Hematopoietic multipotent progenitor cell treated with erythropoietin and hydrocortisone succinate and interleukin-3 and kit ligand, for 15 days (in vitro differentiated cells): ENCODE measurements at places on chromosomes 6 and 20.

DNA sequence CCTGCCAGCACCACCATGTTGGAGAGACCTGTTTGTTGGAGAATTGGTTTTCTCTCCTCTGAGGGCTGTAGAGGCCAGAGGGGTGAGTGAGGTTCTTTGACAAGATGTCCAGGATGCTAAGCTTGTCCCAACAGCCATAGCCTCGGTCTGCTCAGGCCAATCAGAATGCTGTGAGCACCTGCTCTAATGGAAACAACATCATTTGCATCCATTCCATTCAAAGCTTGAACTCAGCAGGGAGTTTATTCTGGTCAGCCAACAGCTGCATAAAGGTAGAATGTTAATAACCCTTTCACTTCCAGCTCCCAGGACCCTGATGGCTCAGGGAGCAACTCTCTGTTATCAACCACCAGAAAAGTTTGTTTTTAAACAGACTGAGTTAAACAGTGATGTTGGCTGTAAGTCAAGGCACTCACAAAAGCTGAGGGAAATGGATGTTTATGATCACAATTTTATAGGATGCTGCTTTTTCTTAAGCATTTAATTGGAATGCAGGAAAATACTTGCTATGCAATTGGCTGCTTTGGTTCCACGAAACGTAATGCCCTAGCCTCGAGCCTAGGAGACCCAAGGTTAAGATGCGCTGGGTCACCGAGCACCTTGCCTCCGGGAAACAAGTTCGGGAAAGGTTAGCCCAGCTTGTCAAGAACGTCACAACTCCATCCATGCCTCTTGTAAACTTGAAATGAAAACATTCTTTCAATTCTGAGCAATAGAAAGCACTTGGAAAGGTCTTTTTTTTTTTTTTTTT is 155.2 kb downstream of the NFATC2 start:
- no peak for DNase-seq

GRCh38 chr20:37988306-37988954 is 44.8 kb downstream of the TTI1 start:
- DNase-seq, result no peak

DNA sequence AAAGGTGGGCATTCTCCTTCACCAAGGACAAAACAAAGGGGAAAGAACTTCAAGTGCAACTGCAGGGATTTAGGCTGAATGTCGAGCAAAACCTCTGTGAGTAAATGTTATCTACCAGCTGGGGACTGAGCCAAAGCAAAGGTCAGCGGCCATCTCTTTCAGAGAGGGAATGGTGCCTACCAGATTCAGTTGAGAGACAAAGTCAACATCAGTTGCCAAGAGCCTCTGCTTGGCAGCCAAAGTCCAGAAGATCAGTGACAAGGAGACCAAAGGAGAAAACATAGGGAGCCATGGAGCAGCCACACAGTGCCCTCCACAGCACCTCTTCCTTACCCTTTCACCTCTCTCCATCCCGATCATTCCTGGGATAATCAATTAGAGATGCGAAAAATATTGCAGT is 472.5 kb downstream of the KIF16B start:
- no peak for DNase-seq

GRCh38 chr6:141195251-141195832 is 937.4 kb upstream of the GJE1 start:
- DNase-seq, result no peak

GRCh38 chr20:40532103-40532502 is 156.9 kb downstream of the MAFB start:
- DNase-seq, result no peak

DNA sequence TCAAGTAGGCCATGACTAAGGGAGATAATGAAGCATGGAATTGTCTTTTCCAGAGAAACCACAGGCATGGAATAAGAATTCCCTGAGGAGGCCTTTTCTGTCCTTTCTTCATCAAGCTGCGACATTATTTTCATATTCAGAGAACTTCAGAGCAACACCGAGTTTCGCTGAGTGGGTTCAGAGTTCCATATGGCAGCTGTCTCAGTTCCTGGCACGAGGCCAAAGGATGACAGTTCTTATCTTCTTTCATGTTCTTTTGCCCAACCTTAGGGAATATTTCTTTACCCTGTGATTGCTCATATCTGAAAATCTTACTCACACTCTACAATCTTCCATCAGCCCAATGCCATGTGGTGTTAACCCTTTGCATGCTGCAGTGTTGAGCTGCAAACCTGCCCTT is 135.3 kb upstream of the BMP2 start:
- DNase-seq, result no peak
